ENCODE measurements at places on chromosomes 5 and 9. TPM values are rescaled to one million over a fixed set of nuclear protein-coding genes. Genes with fewer than 3 reads are reported as not detected.

DNA sequence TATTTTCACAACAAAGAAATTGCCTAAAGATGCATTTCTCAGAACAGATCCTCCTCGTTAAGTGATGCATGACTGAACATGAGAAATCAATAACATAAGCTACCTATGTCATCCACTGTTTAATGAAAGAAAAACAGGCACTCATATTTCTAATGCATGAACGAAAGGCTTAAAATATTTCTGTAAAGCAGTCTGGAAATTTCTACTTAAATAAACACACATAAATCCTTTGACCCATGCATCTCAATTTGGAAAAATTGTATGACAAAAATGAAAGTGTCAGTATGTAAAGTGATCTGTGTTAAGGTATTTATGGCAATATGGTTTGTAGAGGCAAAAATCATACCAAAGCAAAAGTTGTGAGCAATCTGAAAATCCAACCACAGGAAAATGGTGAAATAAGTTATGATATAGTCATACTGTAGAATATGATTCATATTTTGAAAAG lies 399.2 kb upstream of the GRAMD2B start:
- DNase-seq = no peak

- DNase-seq = no peak
Measured at GRCh38 chr5:5854087-5854486, 431.6 kb downstream of the ICE1 start.

DNA sequence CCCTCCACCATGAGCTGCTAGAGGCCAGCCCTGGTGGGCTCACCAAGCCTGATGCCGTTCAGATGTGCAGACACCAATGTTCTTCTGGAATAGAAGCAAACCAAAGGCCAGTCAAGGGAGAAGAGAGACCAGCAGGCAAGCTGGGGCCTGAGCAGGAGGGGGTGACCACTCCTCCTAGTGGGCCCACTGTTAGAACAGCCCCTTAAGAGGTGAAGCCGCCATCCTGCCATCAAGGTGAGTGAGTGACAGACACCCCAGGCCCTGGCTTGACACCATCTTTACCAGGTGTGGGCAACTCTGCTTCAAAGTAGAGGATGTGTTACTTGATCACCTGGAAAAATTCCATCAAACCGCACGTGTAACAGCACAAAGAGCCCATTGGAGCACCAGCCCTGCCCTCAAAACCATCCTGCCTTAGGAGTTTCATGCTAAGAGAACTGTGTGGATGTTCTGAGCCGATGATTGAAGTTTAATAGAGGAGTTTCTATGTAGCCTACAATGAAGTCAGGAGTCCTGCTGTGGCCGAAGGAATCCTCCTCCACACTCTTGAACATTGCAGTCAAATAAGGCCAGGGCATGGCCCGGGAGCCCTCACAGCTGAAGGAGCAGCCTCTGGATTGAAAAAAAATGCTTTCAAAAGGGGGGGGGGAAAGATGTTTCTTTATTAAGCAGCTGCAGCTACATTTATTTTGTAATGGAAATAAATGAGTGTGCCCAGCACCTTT lies 20.8 kb downstream of the AMBP start:
- DNase-seq = no peak

Gene SLC4A9
- not detected for polyA plus RNA-seq

DNA sequence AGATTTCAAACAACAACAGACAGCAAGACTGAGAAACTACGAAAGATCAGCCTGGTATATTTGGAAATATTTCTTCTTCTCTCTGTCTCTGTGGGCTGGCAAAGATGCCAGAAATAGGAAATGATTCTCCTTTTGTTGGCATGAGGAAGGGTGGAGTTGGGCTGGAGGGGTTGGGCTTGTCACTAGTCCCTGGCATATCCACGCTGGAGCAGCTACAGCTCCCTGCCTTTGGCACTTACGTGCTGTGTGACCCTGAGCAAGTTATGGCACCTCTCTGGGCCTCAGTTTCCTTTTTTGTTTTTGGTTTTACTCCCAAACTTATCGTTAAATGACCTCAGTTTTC lies 354 bp upstream of the KCNMB1 start:
- DNase-seq = no peak

DNA sequence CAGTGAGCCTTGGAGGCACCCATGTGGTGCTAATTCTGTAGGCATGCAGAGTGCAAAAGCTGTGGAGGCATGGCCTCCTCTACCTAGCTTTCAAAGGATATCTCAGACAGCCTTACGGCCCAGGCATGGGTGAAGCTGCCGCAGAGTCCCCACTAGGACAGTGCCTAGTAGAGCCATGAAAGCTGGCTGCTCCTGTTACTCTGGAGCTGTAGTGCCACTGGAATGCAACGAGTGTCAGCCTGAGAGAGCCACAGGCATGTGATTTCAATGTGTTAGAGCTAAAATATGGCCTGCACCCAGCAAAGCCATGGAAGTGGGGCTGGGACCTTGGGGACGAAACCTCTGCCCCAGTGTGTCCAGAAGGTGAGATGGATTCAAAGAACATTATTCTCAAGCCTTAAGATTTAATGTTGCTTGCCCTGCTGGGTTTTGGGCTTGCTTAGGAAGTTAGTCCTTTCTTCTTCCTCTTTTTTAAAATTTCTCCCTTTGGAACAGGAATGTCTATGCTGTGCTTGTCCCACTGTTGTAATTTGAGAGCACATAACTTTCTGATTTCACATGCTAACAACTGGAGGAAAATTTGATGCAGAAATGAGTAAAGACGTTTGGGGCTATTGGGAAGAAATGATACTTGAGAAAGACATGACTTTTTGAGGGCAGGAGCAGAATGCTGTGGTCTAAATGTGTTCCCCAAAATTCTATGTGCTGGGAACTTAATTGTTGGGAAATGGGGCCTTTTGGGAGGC lies 298.4 kb downstream of the PSAT1 start:
- no peak for DNase-seq

DNA sequence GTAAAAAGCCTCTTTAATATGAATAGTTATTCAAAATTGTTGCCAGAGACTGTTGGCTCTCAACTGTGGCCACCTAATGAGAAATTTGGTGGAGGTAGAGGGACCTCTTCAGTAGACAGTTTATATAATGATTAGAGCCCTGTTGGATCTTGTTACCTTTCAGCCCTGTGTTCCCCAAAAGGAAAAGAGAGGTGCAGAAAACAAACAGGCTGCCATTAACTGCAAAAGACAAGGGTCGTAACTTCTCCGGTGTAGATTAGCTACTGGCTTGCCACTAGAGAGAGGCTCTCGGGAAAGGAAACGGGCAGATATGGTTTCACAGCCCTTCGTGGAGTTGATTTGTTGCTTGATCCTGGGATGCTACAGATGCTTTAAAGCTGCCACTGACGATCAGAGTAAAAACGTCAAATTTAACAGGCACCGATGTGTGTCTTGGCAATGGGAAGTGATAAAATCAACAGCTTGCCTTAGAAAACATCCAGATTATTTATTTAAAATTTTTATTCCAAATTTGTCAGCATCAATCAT lies 7.8 kb downstream of the FST start:
- DNase-seq = no peak

DNA sequence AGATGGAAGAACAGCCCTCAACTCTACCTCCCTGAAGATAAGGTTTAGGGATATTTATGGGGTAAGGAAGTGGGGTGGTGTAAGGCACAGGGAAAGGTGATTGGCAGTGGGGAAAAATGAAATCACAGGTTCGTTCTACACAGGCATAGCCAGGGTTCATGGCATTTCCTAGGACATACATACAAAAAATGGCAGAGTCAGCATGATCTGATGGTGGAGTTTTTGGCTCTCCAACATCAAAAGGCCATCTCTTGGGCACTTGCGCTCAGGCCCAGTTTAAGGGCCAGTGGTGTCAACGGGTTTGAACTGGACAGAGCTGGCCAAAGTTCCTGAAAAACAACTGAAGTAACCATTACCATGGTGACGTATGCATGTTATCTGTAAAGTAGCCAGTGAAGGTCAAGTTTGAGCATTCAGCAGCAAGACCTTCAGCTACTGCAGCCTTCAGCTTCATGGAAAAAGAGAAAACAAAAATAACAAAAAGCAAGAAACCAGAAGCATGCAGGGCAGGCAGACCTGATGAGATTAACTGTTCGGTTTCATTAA lies 92.8 kb downstream of the SMARCA2 start:
- no peak for DNase-seq

GRCh38 chr5:37055383-37055990 lies 178.9 kb downstream of the NIPBL start:
- no peak for DNase-seq

Gene SLC45A2
- not detected for polyA plus RNA-seq

- DNase-seq = no peak
Measured at GRCh38 chr5:158492841-158493242, 606.9 kb downstream of the EBF1 start.

DNA sequence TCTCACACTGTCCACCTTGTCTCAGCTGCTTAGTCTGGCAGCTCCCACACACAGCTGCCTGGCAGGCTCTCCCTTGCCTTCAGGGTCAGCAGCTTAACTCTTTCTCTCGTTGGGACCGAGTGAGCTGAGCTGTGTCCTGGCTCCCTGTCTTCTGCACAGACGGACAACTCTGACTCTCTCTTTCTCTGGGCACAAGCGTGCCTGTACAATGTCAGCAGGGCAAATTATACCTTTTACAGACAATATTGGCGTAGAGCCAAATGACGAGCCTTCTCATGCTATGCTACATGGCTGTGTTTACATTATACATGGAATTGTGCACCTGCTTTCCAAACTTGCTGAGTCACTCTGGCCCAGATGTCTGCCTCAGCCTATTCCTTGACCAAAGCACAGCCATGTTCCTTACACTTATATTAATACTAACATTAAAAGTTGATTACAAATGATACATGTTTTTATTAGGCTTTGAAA lies 188.6 kb downstream of the CYLC2 start:
- no peak for DNase-seq

Gene ZFP37
- 0.46 TPM for polyA plus RNA-seq

DNA sequence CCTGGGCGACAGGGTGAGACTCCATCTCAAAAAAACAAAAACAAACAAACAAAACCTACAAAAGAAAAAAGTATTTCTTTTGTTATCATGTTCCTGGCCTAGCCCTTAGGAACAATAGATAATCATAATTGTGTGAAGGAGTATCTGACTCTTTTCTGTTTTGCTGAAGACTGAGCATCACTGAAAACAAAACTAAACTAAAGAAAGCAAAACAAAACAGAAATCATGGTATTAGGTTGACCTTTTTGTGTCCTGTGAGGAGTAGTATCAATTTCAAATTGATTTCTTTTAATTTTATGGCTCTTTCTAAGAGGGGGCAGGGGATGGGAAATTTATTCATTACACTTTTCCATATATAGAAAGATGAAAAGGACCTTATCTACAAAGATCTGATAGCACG lies 246.0 kb downstream of the YTHDC2 start:
- DNase-seq = no peak

DNA sequence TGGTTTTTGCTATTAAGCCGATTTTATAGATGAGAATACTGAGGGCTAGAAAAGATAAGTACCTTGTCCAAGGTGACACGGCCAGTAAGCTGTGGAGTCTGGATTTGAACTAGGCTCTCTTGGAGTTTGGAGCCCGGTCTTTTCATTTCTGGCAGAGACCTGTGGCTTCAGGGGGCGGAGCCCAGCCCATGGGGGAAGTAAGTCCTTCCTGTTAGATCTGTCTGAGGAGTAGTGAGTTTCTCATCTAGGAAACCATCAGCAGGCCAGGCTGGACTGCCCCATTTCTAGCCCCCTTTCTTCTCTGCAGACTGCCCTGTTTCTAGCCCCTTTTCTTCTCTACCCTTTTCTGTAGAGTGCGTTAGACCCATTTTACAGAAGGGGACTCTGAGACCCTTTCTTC lies 521 bp upstream of the PTGS1 start:
- no peak for DNase-seq

Gene FAM200C
- 0.57 TPM for polyA plus RNA-seq

- DNase-seq = no peak
Measured at GRCh38 chr9:70639853-70640814, 225.7 kb upstream of the KLF9 start.

DNA sequence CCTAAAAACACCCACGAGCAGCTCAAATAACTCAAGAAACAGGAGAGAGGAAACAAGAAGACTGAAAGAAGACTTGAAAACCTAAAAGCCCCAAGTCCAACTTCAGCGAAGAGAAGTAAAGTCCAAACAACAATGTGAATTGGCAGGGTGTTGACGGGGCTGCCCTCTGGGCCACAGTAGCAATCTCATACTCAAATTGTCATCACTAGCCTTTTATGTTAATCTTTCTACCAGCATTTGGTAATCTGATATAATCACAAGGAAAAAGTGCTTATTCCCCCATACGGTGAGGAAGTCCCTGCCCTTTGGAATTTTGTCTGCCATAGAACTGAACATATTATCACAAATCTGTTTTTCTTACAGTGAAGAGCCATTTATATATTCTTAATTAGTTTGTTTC lies 51.5 kb upstream of the IFNE start:
- no peak for DNase-seq

Measured in liver (tissue), 10 donors.